Upper lobe of left lung (tissue), 6 donors: ENCODE measurements at places on chromosomes 4 and X.

DNA sequence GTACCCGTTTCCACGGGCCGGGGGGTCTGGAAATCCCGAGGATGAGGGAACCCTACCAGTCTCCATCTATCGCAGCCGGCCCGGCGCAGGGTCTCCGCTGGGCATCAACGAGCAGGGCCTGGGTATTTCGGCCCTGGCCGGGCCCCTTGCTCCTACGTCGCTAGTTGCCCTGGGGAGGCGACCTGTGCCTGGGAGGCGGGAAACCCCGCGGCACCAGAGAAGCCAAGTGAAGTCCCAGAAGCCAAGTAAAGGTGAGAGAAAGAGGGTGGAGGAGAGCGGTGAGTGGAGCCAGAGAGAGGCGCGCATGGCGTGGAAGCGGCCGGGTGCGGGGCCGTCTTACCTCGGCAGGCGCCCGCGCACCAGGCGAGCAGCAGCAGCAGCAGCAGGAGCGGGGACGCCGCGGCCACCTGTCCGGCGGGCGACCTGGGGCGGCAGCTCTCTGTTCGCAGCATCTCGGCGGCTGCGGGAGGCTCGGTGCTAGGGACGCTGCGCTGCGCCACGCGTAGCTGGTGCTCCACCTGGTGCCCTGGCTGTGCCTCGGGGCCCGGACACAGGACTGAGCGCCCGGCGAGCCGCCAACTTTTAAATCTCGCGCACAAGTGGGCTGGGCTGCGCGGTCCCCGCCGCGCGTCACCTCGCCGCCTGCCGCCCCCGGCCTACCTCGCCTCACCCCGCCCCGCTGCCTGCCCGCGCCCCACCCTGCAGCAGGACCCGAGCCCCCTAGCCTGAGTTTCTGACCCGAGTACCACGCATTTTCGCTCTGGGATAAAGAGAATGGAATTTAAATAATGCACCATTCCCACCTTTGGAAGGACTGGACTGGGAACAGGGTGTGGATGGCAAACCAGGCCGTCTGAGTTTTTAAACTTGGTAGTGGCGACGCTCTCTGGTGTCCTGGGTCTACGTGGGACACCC, at the start of gene NMU:
Gene NMU (minus strand): TSS at position 558 of the 915 bp plus-strand sequence. CDS start 106 bp downstream, at position 452.
- peak; percentile 66 for DNase-seq

GRCh38 chrX:41377624-41378023, 43.7 kb downstream of the DDX3X start:
- DNase-seq: no peak

- no peak for DNase-seq
Measured at GRCh38 chr4:19095491-19096046, 1074.0 kb upstream of the LCORL start.

DNA sequence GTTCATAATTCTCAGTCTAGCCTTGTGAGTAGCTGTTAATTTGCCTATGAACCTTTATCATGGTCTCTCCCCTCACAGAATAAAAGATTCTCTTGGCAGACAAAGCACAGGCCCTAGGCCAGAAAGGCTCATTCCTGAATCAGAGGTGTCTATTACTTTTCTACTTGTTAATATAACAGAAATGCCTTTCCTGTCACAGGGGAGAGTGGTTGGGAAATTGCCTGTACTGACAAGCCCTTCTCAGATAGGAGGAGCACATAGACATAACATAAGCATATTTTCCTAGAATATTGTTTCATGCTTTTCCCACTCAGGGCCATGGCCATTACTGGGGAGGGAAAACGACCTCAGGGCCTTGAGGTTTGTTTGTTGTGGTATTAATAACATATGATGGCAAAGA, 308.3 kb downstream of the BMPR1B start:
- no peak for DNase-seq

DNA sequence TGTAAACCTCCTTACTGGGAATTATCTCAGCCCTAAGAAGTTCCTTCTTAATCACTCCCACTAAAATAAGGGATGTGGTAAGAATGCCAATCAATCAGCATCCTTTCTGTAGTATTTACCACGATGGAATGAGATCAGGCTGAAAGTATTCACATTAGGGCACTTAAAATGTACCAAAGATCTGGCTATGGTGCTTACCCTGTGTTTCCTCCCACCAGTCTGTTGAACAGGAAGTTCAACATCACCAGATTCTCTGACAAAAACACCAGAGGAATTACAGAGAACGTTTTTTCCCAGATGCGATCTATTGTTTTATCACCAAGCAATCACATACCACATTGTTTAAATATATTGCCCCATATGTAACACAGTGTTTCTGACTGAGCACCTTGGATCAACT, 2.1 kb upstream of the CLCN3 start:
- no peak for DNase-seq

DNA sequence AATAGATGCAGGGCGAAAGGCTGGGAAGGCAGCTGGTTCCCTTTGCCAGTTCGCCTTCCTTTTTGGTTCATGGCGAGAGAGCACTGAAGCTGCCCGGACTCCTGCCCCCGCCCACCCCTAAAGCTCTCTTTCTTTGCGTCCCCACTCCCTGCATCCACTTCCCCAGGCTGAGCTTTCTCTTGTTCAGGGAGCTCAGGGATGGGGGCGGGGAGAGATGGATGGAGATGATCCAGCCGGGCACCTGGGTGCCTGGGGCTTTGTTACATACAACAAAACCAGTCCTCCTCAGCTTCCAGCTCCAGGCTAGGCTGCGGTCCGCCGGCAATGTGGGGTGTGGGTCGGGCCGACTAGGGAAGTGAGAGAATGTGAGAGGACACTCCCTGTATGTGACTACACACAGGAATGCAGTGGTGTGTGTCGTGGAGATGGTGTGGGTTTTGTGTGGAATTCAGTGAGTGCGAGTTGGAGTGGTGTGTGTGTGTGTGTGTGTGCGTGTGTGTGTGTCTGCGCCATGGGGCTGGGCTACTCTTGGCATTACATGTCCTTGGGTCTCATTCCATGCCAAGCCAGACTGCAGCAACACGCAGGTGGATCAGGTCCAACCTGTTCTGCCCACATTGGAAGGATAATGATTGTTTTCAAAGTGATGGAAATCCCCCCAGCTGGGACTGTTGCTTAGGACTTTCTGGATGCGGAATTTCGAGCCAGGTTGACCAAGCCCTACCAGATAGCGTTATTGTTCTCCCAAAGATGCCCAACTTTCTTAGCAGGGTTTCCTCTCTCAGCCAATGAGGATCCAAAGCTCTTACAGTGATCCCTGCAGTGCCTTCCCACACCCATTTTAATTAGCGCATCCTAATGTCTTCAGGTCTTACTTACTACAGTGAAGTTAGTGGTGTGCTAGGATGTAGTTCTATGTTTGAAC, 149.4 kb upstream of the CHRDL1 start:
- DNase-seq: no peak

DNA sequence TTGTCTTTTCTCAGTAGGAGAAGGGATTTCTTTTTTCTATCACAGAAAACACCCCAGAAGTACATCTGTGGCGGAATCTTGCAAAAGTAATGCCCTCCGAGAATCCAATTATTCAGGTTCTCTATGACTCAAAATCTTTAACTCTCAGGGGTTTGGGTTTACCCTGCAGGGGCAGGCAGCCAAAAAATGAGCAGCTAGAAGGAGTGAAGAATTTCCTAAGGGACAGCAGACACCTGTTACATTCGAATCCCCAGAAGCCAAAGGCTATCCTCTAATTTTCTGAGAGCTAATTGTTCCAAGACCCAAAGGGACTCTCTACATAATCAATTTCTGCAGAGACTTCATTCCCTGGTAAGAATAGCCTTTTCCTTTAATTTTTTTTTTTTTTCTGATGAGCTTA, 27.5 kb upstream of the CBR4 start:
- DNase-seq: no peak

DNA sequence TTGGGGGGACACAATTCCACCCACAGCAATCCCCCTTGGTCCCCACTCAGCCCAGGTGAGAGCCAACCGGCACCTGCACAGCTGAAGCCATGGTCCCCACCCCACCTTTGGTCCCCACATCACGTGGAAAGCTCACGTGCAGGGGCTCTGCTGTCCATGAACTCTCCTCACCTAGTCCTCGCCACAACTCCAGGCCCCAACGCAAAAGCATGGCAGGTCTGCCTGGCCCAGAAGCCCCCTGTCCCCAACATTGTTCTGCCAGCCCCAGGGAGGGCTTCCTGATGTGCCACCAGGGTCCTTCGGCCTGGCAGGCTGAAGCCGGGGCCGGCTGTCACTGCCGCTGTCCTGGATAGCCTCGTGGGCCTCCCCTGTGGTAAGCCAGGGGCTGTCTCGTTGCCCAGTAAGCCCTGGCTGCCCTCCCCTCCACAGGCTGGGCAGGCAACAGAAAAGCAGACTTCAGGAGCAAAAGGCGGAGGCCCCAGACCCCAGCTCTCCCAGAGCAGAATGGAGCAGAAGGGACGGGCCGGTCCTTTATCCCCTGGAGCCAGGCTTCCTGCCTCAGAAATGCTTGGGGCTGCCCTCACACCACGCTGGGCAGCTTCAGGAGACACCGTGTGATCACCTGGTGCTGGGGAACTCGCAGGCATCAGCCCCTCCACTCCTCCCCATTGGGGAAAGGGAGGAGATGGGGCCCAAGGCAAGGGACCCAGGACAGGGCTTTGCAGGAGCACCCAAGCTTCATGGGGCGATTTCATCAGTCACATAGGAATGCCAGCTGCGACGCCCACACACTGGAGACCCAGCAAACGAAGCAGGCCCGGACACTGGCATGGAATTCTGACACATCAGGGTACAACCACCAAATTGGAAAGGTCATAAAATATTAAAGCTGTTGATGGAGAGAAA, 103.7 kb downstream of the ADRA2C start:
- no peak for DNase-seq

- DNase-seq: no peak
Measured at GRCh38 chr4:6854098-6854744, 55.4 kb upstream of the TBC1D14 start.

GRCh38 chr4:85399270-85399669, 75.7 kb upstream of the ARHGAP24 start:
- no peak for DNase-seq

DNA sequence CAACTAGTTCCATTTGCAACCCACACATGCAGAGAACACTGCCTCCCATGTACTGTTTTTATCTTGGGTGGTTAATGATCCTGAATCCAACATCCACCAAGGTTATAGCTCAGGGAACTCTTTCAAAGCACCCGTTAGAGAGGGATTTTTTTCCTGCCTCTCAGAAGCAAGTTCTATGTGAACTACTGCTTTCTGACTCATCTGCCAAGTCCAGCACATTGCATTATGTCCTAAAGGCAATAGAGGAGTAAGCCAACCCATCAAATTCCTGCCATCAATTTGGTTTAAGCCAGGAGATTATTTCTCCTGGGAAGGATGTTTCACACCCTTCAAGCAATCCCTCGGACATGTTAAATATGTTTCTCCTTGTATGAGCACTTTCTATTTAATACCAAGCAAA, 334.5 kb downstream of the GASK1B start:
- no peak for DNase-seq

- DNase-seq: no peak
Measured at GRCh38 chr4:76588274-76588673, 153.2 kb downstream of the SHROOM3 start.

- DNase-seq: peak; percentile 83
Measured at GRCh38 chrX:131704136-131704695, 160.3 kb downstream of the OR13H1 start.
